ENCODE measurements at places on chromosomes 3 and 15.

DNA sequence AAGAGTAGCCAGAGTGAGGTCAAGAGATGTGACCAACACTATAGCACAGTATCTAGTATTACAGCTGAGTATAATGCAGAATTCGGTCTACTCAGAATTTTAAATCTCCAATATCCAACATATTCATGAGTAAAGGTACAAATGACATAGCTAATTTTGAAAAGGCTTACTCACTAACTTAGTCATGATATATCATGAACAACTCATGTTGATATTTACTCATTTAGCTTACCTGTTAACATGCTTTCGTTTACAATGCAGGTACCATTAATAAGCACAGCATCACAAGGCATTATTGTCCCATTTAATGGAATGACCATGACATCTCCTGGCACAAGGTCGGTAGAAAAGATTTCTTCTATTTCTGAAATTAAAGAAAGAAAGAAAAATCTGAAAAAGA lies 36.9 kb downstream of the ATP13A3 start:
- no peak for DNase-seq

DNA sequence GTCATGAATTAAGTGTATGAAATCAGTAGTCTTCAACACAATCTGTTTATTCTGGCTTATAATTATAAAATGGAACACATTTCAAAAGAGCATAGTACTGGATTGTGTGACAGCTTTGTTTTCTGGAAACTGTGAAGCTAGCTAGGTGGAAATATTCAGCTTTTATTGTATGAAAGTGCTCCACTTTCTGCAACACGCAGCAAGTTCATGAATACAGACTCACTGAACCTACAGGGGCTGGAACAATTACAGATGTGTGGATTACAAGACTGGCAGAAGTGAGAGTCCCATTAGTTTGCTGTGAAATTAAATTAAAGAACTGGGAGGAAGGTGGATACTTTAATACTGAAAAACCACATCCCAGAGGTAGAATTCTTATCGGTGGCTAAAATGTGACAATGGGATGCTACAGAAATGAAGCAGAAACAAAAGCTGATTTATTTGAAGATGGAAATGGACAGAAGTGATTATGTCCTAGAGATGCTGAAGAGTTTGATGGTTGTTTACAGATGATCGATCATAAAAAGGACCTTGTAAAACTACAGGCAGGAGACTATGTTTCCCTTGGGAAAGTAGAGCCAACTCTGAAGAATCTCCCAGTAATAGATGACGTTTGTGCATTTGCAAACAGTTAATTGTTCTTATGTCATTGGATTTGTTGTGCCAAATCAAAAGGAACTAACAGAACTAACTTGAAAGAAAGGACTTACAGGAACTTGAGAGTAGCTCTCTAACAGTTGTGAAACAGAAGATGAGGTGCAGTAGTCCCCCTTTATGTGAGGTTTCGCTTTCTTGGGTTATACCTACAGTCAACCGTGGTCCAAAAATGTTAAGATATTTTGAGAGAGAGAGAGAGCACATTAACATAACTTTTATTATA lies 15.7 kb downstream of the TF start:
- DNase-seq: no peak

DNA sequence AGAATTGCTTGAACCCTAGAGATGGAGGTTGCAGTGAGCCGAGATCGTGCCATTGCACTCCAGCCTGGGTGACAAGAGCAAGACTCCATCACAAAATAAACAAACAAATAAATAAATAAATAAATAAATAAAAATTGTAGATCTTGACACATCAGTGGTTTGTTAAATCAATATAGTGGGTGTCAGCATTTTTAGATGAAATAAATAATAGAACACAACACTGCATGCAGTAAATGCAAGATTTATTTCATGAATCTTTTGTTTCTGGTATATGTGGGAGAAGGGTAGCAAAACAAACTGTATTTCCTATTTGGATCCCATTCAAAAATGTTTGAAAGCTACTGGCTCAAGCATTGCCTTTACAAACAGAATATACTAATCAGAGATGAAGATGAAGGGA lies 35.6 kb upstream of the CHRM5 start:
- DNase-seq: no peak

DNA sequence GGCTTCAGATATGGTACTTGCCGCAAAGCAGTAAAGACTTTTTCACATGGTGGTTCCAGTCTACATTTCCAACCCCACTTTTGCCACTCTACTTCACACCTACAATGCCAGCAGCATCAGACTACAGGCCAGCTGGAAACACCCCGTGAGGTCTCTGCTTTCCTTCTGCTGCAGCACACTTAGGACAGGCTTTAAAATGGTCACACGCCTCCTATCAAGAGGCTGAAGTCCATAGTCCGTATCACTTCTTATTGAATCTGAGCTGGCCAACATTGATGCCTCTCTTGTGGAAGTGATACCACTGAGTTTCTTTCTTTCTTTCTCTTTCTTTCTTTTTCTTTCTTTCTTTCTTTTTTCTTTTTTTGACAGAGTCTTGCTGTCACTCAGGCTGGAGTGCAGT lies 59.8 kb downstream of the ZNF860 start:
- DNase-seq: no peak

DNA sequence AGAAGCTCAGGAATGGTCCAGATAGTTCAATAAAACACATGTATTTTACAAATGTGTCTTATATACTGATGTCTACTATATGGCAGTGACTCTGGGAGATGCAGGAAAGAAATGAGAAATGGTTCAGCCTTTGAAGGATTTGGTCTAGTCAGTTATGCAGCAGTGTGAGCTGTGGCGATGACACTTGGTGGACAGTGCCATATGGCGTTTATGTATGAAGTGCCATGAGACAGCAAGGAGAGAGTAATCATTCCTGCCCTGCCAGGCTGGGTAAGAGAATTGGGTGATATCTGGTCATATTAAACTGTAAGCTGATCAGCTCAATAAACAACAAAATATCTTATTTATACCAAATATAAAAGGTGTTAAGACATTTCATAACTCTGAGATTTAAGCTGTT lies 47.6 kb upstream of the ANP32A start:
- DNase-seq: no peak

DNA sequence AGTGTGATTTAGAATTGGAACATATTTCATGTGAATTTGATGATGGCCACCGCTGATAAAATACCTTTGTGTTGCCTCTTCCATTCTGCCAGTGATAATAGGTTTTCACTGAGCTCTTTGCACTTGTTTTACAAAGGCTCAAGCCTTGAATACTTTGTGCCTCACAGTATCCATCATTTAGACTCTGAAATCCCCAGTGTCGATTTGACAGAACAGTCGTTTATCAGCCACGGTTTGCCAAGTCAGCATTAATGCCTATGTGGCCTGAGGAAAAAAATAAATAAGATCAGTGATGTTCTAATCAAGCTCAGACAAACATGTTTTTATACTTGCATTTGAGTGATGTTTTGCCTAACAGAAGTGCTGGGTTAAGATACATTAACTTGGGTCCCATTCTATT lies 399.1 kb downstream of the RBMS3 start:
- no peak for DNase-seq

DNA sequence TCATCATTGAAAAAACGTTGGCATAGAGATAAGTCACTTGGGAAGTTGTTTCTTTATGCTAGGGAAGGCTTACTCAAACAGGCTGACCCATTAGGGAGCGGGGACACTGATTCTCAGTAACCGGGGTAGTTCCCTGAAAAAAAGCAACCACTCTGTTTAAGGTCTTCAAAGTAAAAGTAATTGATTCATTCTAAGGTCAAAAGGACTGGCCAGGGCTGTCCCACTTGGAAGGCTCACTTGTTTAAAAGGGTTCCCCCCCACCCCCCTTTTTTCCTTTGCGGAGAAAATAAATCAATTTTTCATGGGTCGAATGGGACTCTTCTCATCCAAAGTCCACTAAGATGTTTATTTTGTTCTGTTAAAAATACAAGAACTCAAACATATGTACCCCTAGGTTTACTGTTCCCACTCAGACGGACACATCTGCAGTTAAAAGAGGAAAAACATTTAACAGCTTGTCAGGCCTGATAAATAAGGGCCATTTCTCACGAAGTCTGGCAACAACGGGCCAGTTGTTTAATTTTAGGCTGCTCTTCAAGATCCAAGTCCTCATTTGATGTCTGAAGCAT lies 53.0 kb downstream of the ARHGEF3 start:
- no peak for DNase-seq
